G401 (cell line): ENCODE measurements at places on chromosomes 7 and 10. TPM values are rescaled to one million over a fixed set of nuclear protein-coding genes. Genes with fewer than 3 reads are reported as not detected.

GRCh38 chr7:107344286-107344685, 125.6 kb upstream of the GPR22 start:
- DNase-seq, result no peak

- no peak for DNase-seq
These were observed 15.8 kb downstream of the TAS2R39 start for GRCh38 chr7:143199040-143199439.

TRPV5 gene
- not detected in 2 replicates for total RNA-seq

GRCh38 chr10:60314069-60314940, 75.4 kb downstream of the ANK3 start:
- no peak for DNase-seq

DNA sequence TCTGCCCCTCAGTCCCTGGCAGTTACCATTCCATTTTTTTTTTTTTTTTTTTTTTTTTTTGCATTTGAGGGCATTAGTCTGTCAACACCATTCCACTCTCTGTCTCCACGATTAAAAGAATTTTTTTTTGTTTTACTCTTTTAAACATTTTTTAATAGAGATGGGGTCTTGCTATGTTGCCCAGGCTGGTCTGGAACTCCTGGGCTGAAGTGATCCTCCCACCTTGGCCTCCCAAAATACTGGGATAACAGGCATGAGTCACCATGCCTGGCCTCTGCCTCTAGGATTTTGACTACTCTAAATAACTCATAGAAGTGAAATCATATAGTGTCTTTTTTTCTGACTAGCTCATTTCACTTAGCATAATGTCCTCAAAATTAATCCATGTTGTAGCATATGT, 16.5 kb upstream of the CLDN3 start:
- no peak for DNase-seq
